GM10248 (cell line): ENCODE measurements at places on chromosomes 11 and 22.

DNA sequence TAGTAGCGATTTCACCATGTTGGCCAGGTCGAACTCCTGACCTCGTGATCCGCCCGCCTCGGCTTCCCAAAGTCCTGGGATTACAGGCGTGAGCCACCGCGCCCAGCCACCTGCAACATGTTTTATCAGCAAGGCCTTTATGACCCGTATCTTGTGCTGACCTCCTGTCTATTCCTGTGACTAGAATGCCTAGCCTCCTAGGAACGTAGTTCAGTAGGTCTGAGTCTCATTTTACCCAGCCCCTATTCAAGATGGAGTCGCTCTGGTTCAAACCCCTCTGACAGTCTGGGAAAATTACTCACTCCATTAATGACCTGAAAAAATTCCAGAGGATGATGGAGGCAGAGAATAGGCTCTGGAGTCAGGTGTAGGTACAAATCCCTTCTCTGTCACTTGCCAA, 30.0 kb upstream of the CXCR5 start:
- no peak for DNase-seq

DNA sequence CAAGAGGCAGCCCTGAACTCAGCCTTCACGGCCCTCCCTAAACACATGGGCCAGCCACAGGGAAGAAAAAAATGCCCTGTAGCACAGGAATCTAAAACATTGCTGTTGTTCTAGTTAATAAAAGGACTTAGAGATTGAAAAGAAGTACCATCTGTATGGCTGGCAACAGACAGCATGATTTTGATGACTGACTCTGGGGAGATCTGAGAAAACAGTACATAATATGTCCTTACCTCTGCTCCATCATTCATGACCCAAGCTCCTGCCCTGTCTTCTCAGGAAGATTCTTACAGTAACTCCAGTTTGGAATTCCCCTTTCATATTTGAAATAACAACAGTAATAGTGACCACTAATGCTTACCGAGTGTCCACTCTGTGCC, 244.2 kb downstream of the ETS1 start:
- DNase-seq, result no peak

- no peak for DNase-seq
These were observed 3.7 kb downstream of the TRMT112 start for GRCh38 chr11:64313491-64314145.

GRCh38 chr11:66268952-66269905, 790 bp downstream of the RAB1B start:
- DNase-seq, result no peak

DNA sequence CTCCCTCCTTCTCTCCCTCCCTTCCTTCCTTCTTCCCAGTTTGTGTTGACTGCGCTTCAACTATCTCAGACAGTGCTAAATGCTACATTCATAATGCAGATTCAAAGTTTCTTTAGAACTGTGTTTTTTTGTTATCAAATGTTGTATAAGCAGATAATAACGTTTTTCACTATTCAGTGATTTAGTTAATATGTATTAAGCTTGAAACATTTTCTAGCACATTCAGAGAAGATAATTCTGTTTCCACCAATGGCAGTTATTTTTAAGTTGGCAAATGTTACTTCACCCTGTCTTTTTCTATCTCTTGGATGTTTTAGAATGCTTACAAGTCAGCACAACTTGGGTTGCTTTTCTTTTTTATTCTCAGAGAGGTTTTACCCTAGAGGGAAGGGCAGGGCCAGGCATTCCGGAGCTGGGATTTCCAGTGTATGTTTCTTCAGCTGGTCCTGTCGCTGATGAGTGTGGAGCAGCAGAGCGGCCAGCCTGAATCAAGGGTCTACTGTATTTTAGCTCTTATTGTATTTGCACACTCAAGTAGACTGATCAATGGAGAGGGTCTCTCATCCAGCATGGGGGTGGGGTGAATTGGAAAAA, 162.3 kb upstream of the ARHGAP20 start:
- DNase-seq, result no peak

DNA sequence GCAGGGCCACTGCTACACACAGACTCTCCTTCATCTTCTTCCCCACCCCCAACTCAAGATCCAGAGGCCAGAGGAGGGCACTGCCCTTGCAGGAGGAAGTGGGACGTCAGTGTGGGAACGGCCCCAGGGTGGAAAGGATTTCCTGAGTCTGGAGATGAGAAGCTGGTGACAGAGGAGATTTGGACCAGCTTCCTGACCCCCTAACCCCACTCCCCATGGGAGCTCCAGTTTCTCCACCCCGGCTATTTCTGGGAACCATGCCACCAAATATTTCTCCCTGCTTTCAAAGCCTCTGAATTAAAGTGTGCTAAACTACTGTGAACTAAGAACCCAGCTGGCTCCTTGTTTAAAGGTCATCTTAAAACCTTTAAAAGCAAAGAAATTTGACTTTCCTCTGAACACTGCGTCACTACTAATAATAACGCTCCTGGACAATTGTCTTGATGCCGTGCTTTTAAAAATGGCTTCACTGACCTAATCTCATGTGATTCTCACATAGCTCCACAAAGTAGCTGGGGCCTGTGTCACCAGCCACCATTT, 46.6 kb downstream of the CWC15 start:
- DNase-seq, result no peak

GRCh38 chr11:111308140-111308539, 9.8 kb downstream of the POU2AF3 start:
- no peak for DNase-seq

DNA sequence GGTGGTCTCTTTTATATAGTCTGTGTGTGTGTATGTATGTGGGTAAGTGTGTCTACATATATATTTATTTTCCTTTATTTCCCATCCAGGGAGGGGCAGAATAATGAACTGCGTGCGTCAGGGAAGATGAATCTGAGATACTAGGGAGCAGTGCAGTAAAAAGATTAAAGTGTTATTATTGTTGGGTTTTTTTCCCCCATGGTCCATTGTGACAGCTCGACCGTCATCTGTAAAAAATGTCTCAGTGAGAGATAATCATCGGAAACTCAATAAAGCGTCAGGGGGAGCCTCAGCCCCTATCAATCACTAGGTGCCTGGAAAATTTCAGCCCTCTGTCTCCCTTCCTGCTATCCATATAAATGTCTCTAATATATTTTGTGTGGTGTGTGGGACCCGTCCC, 64.6 kb downstream of the CLPB start:
- DNase-seq, result no peak

DNA sequence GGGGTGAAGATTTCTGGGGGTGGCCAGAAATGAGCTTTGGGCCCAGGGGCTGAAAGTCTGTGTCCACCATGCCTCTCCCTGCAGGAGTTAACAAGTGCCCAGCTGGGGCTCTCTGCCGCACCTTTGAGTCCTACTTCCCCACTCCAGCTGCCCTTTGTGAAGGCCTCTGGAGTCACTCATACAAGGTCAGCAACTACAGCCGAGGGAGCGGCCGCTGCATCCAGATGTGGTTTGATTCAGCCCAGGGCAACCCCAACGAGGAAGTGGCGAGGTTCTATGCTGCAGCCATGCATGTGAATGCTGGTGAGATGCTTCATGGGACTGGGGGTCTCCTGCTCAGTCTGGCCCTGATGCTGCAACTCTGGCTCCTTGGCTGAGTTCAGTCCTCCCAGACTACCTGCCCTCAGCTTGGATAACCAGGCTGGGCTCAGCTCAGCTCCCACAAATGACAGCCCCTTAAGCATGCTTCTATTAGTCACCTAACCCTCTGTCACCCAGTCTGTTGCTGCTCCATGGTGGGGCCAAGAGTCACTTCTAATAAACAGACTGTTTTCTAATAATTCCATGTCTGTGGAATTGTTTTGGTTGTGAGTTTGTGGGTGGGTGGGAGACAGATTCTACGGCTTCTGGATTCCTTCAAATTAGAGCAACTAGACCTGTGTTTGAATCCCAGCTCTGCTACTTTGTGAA, 3.0 kb upstream of the INPPL1 start:
- DNase-seq, result peak; percentile 7

DNA sequence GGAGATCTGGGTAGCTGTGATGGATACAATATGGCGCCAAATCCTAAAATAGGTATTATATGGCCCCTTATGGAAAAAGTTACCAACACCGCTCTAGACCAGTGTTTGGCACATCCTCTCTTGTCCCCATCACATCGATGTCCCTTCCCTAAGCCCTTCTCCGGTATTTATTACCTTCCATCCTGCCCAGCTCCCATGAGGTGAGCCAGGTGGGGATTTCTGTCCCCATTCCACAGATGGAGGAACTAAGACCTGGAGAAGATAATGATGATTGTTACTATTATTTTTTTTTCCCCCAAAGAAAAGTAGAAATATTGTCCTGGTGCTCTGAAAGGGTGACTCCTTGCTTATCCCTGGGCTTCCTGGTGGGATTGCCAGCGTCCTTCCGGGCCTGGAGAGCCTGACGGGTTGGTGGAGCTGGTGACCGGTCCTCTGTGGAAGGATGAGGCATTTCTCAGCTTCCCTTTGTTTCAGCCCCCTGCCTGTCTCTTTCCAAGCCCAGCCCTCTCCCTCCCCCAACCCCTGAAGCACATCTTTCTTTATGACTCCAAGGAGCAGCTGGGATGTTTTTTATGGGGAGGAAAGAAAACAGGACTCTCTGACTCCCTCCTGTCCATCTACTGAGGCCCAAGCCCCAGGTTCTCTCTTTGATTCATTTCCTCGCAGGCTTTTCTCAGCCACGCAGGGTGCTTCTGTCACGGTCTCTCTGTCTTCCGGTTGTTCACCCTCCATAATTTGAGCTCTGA, 65.4 kb downstream of the TP53I11 start:
- DNase-seq, result no peak

- DNase-seq, result no peak
These were observed 462.6 kb downstream of the BUD13 start for GRCh38 chr11:116310226-116310625.

DNA sequence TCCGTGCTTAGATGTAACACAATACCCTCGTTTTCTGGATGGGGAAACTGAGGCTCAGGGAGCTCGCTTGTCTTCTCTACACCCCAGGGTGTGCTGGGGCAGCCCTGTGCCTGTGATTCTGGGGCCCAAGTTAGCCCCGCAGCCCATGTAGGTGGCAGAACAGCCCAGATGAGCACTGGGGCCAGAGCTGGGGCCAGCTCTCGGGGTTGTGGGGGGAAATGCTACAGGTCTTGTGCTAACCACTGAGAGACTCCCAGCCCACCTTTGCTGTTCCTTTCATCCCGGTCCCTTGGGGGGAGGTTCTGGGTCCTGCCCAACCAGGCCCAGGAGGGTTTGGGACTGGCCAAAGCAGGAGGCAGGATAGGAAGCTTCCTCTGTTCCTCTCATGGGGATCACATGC, 13.5 kb downstream of the MYEOV start:
- no peak for DNase-seq

GRCh38 chr11:64185175-64185692, 737 bp upstream of the STIP1 start:
- DNase-seq, result no peak

DNA sequence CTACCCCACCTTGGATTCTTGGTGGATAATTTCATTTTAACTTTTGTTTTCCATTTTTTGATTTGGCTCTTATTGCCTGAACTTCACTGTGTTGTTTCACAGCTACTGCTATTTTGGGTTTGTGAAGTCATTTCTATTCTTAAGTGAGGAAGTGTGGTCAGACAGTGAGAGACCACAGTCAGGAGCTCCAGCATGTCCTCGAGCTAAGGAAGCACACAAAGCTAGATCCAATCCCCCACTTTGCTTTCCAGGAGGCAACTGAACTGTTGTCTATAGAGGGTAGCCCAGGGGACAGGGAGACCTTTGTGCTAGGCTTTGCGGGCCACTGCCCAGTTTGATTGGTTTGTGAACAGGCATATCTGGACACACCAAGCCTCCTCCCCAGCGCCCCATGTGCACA, 251.8 kb upstream of the KIRREL3 start:
- DNase-seq, result peak; percentile 12

DNA sequence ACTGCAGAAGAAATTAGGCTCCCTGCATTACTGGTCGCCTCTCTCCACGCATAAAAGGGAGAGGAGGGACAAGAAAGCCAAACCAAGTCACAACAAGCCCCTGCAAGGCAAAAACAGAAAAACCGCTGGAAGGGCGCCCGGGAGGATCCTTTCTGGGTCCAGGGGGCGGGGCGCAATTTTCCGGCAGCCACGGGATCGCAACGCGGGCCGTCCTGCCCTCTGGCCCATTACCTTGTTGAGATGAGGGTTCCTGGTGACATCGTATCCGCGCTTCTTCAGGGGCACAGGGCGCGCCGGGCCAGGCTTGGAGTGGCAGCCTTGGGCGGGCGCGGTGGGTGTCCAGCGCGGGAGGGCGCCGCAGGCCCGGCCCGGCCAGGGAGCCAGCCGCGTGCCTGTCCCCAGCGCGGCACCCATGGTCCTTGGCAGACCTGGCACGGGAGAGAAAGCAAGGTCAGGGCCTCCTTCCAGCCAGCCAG, 847 bp downstream of the ME3 start:
- no peak for DNase-seq

DNA sequence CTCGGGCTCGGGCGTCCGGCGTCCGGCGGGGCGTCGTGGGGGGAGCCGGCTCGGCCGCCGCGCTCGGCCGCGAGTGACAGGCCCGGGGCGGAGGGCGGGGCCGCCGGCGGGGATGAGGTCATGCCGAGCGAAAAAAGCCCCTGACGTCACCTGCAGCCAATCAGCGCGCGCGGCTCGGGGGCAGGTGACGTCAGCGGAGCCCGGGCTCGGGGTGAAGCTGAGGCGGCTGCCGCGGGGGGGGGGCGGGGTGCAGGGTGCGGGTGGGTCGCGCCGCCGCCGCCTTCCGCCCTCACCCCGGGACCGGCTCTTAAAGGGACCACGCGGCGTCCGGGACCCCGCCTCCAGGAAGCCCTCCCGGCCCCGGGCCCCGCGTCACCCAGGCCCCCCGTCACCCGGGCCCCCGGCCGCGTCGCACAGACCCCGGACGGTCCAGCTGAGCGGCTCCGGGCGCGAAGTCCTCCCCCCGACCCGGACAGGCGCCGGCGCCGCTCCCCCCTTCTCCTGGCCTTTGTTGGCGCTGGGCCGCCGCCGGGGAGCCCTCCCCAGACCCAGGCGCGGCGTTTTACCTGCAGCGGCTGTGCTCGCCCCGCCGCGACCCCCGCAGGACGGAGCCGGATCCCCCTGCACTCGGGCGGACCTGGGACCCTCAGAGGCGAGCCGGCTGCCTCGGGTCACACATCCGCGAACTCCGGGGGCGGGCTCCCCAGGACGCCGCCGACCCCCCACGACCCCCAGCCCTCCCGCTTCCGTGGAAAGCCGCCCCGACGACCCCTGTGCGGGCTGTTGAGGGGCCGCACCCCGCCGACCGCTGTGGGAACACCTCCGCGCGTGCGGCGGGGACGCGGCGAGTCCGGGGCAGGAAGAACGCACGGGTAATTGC, at the start of gene DUSP8:
TSS of gene DUSP8 (minus strand) at position 75 of the 880 bp plus-strand sequence. CDS start 6,445 bp downstream, outside the sequence.
- peak; percentile 94 for DNase-seq

DNA sequence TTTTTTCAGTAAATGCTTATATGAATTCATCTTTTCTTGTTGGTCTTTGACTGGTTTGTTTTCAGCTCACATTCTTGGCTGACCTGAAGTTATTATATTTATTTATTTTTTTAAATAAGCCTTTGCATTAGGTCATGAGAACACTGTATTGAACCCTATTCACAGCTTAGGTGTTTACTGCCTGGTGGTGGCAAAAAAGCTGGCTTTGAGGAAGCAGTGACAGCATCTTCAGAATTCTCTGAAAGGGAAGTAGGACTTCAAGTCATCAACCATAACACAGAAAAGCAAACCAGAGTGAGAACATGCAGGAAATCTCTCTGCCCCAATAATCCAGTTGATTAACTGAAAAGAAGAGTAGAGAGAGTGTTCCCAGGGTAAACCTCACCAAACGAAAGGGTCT, 30.3 kb upstream of the MMP13 start:
- DNase-seq, result no peak

GRCh38 chr11:34490304-34490703, 23.3 kb downstream of the ELF5 start:
- DNase-seq, result no peak

- DNase-seq, result no peak
These were observed 68.5 kb downstream of the C2CD3 start for GRCh38 chr11:74102321-74102720.
